ENCODE measurements at places on chromosomes 16 and 17. TPM values are rescaled to one million over a fixed set of nuclear protein-coding genes. Genes with fewer than 3 reads are reported as not detected.

- H3K27ac ChIP-seq = peak within 1 kb of the TSS; percentile 30
- H3K36me3 ChIP-seq = peaks cover 14% of the 10 kb centered on the region
- peak within 1 kb of the TSS; percentile 69 for H3K4me3 ChIP-seq
- peak; percentile 73 for DNase-seq
These were observed at the start of the genes CNTD1 and COA3 for GRCh38 chr17:42798383-42799380. Gene CNTD1, plus strand, starts transcription at chr17:42798861. Its CDS starts 207 bp downstream, at chr17:42799068. Gene COA3, minus strand, starts transcription at chr17:42798704. Its CDS starts 23 bp downstream, at chr17:42798681.

DNA sequence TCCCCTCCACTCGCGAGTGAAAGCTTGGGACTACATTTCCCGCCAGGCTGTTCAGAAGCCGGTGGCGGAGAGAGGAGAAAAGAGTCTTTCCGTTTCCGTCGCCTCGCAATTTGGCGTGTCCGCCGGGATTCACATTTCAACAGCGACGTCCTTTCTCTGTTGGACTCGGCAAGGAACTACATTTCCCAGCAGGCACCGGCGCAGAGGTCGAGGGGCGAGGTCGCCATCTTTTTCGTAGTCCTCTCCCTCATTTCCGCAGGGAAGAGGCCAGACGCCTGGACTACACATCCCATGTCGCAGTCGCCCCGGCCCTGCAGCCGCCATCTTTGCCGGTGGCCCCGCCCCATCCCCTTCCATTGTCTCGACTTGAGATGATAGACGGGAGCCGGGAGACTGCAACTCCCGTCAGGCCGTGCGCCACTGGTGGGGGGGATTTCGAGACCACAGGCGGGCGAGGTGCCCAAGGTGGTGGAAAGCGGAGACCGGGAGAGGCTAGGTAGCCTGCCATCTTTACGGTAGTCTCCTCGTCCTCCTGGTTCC lies 882 bp upstream of the FBXL19 start:
- peaks cover 7% of the 10 kb centered on the region for H3K36me3 ChIP-seq
- H3K27me3 ChIP-seq = no peaks in the 10 kb centered on the region
- no peaks in the 10 kb centered on the region for H3K4me1 ChIP-seq
- peak; percentile 100 for DNase-seq
- peak overlapping the region; percentile 80 for H3K27ac ChIP-seq

DNA sequence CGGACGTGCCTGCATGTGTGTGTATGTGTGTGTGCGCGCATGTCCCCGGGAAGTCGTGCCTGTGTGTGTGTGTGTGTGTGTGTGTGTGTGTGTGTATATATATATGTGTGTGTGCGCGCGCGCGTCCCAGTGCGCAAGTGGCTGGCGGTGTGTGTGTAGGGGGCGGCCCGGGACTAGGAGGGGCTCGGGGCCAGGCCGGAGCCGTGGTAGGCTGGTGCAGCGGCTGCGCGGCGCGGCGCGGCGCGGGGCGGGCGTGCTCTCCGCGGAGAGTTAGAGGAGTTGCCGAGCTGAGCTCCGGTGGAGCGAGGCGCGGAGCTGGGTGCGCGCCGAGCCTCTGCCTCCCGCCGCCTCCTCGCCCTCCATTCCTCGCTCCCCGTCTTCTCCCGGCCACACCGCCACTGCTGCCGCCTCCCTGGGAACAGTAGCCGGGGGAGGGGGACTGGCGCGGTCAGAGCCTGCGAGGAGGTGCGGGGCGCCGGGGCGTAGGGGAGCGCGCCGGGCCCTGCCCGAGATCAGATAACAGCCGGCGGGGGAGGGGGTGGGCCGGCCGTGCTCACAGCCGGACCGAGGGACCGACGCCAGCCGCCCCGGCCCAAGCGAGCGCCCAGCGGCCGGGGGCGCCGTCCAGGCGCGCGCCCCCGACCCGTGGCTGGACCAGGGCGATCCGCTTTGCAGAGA lies at the start of gene KCNJ12:
KCNJ12 (plus strand) TSS at position 277 of the 678 bp plus-strand sequence. CDS start 38,986 bp downstream, outside the sequence.
- H3K4me3 ChIP-seq = no peak within 1 kb of the TSS
- H3K36me3 ChIP-seq = no peaks in the 10 kb centered on the region
- DNase-seq = no peak
- H3K27me3 ChIP-seq = peaks cover 26% of the 10 kb centered on the region

DNA sequence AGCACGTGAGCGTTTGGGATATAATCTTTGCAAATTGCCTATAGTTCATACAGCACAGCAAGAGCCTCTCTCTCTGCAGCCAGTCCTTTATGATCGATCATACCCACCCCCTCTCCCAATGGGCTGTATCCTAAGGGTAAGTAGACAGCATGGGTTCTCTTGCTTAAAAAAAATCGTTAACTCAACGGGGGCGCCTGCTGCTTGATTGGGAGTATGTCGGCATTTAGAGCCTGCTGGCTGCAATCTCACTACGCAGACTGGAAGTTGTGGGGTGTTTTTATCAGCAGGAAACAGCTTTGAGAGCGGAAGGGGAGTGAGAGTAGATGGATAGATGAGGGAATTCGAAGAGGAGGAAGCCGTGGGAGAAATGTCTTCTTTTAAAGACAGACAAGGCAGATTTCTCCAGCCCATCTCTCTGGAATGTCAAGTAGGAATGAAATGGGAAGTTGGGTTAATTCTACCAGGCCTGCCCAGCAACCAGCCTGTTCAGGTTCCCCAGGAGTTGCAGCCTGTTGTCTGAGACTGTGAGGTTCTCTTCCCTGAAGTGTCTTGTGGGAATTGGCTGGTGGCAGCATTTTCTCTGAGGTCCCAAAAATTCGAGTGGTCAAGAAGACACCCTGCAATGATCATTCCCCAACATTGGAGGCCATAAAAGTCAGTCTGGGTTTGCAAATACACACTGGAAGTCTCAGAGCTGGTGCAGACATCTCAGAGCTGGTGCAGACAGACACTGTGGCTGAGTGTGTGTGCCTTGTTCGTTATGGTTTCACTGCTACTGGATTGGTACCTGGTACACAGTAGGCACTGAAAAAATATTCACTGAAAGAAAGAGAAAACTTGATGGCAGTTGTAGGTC lies 65.6 kb downstream of the PRKCB start:
- no peak overlapping the region for H3K27ac ChIP-seq
- H3K4me3 ChIP-seq = no peak overlapping the region
- no peaks in the 10 kb centered on the region for H3K27me3 ChIP-seq
- peaks cover 14% of the 10 kb centered on the region for H3K4me1 ChIP-seq
- DNase-seq = no peak
- H3K36me3 ChIP-seq = no peaks in the 10 kb centered on the region

DNA sequence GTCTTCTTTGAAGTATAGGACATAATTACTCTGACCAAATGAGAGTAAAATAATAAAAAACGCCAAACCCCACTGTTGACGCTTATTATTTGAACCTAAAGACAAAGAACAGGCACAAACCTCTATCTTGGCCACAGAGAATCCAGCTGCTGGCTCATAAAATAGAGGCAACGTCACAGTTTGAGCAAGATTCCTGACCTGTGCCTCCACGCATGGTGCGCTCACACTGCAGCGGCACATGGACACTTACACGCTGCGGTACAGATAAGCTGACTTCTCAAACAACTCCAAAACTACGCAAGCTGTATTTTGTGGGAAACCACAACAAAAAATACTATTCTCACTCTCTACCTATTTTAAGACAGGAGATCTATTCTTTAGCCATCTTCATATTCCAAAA lies 38.8 kb upstream of the TRAP1 start:
- no peaks in the 10 kb centered on the region for H3K4me1 ChIP-seq
- H3K36me3 ChIP-seq = peaks cover 80% of the 10 kb centered on the region

DNA sequence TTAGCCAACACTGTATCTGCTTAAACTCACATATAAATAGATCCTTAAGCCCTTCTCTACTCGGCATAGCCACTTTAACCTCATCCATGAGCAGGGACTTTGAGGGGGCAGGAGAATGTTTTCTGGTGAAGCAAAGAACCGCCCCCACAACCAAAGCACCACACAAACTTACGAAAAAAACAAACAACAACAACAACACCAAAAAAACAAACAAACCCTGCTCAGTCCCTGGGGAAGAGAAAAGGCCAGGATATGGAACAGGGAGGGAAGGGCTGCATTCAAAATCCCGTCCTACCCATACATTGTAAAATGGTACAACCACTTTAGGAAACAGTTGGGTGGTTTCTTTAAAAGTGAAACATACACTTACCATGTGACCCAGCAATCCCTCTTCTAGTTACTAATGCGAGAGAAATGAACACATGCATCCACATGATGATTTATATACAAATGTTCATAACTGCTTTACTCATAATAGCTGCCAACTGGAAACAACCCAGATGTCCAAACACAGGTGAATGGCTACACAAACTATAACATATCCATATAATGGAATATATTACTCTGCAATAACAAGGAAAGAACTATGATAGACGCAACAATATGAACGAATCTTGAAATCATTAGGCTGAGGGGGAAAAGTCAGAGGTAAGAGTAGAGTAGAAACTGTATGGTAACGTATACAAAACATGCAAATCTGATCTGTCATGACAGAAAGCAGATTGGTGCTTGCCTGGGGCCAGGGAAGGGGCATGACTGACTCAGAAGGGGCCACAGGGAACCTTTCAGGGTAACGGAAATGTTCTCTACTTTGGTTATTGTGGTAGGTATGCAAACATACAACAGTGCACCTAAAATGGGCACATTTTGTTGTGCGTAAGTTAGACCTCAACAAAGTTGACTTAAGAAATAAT lies 37.7 kb upstream of the TOB1 start:
- no peak overlapping the region for H3K4me3 ChIP-seq
- H3K27me3 ChIP-seq = no peaks in the 10 kb centered on the region
- no peaks in the 10 kb centered on the region for H3K36me3 ChIP-seq
- no peaks in the 10 kb centered on the region for H3K4me1 ChIP-seq

Gene CCDC40
- 2.2 TPM for total RNA-seq

- no peak overlapping the region for H3K27ac ChIP-seq
- H3K4me3 ChIP-seq = no peak overlapping the region
- H3K27me3 ChIP-seq = peaks cover 75% of the 10 kb centered on the region
- H3K36me3 ChIP-seq = no peaks in the 10 kb centered on the region
These were observed 209.7 kb downstream of the RBFOX3 start for GRCh38 chr17:79400989-79401703.

DNA sequence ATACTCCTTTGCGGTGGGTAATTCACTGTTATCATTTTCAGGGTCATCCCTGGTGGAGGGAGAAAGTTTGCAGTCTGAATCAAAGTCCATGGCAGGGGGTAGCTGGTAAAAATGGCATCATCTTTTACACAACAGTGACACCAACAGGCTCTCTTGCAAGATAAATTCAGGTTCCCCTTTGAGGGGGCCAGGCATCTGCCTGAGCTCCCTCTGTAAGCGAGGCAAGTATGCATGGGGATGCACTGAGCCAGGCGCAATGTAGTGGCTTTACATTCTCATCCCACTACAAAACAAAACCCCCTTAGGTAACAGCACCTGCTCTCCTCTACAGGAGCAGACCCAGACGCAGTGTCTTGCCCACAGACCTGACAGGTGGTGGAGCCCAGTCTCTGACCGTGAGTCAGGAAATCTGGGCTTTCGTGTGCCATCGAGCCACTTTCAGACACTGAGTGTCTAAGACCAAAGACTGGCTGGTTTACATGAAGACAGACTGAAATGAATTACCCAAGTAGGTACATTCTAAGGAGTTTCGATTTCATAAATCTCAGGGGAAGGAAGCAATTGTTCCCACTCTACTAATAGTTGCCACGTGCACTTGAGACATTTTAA lies 17.7 kb downstream of the LITAFD start:
- no peak overlapping the region for H3K4me3 ChIP-seq
- no peaks in the 10 kb centered on the region for H3K27me3 ChIP-seq
- H3K36me3 ChIP-seq = peaks cover 94% of the 10 kb centered on the region
- DNase-seq = no peak
- H3K27ac ChIP-seq = no peak overlapping the region
- H3K4me1 ChIP-seq = no peaks in the 10 kb centered on the region

Gene MARF1
- total RNA-seq = 5.8 TPM

Gene KCNJ18
- not detected for total RNA-seq

DNA sequence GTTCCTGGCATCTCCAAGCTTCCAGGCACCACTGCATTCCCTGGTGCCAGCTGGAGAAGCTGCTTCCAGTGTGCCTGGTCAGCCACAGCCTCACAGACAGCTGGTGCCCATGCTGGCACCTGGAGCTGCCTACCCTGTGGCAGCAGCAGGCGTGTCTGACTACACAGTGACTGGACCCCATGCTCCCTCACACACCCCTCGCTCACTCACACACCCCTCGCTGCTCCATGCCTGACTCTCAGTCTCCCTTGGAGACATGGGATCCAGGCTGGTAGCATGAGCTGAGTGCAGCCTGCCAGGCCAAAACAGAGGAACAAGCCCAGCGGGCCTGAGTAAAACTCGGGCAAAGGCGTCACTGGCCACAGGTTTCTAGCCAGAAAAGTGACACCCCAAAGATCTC lies 59.1 kb upstream of the SMIM36 start:
- H3K27me3 ChIP-seq = no peaks in the 10 kb centered on the region
- H3K27ac ChIP-seq = no peak overlapping the region
- H3K4me1 ChIP-seq = peaks cover 17% of the 10 kb centered on the region
- H3K4me3 ChIP-seq = no peak overlapping the region
- DNase-seq = no peak

Gene EMP2
- total RNA-seq = 9.8 TPM

Gene HBM
- not detected for total RNA-seq

- no peak overlapping the region for H3K27ac ChIP-seq
- H3K4me1 ChIP-seq = no peaks in the 10 kb centered on the region
- no peaks in the 10 kb centered on the region for H3K36me3 ChIP-seq
- DNase-seq = no peak
- H3K4me3 ChIP-seq = no peak overlapping the region
These were observed 137.6 kb downstream of the ITFG1 start for GRCh38 chr16:47323241-47323640.

Gene HSPB9
- total RNA-seq = not detected

DNA sequence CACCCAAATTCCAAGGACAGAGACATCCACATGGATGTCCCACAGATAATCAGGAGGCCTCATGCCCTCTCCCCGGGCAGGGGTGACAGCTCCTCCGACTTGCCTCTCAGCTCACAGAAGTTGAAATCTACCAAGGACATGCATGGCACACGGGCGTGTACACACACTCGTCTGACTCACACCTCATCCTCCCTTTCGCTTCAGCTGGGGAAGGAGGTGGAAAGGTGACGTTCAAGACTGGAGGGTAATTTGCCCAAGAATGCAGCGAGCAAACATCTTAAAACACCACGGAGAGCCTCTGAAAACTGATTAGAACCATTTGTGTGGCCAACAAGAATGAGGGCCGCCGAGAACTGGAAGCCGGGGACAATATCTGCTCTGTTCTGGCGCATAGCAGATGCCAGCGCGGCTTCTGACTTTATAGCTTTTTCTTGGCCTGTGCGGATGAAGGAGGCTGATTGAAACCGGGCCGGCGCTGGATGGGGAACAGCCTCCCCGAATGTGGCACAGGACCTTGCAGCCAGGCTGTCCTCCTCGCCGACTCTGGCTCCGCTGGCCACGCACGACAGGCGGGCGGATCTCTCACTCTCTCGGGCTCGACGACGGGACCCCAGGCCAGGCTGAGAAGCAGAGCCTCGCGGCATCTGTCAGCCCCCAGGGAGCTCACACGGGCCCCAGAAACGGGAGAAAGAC lies 100.9 kb downstream of the C16orf95 start:
- H3K27me3 ChIP-seq = no peaks in the 10 kb centered on the region
- H3K4me3 ChIP-seq = peak overlapping the region; percentile 37

GRCh38 chr17:40621578-40621977 lies 26.0 kb downstream of the SMARCE1 start:
- peaks cover 6% of the 10 kb centered on the region for H3K27me3 ChIP-seq
- no peaks in the 10 kb centered on the region for H3K36me3 ChIP-seq
- H3K4me1 ChIP-seq = no peaks in the 10 kb centered on the region
- H3K4me3 ChIP-seq = no peak overlapping the region
